H9 (cell line): ENCODE measurements at places on chromosomes 12 and 14. TPM values are rescaled to one million over a fixed set of nuclear protein-coding genes. Genes with fewer than 3 reads are reported as not detected.

- no peak overlapping the region for H3K4me3 ChIP-seq
- DNase-seq, result no peak
- no peak overlapping the region for H3K27ac ChIP-seq
- no peaks in the 10 kb centered on the region for H3K36me3 ChIP-seq
- no peaks in the 10 kb centered on the region; the same call in 1 of the 2 replicates for H3K4me1 ChIP-seq
These were observed 39.5 kb upstream of the USP44 start for GRCh38 chr12:95590775-95591174.

- H3K27ac ChIP-seq, result no peak overlapping the region
- no peaks in the 10 kb centered on the region for H3K27me3 ChIP-seq
- no peaks in the 10 kb centered on the region; the same call in 1 of the 2 replicates for H3K4me1 ChIP-seq
- no peak overlapping the region for H3K4me3 ChIP-seq
These were observed 9.2 kb downstream of the RAB21 start for GRCh38 chr12:71763677-71764379.

DNA sequence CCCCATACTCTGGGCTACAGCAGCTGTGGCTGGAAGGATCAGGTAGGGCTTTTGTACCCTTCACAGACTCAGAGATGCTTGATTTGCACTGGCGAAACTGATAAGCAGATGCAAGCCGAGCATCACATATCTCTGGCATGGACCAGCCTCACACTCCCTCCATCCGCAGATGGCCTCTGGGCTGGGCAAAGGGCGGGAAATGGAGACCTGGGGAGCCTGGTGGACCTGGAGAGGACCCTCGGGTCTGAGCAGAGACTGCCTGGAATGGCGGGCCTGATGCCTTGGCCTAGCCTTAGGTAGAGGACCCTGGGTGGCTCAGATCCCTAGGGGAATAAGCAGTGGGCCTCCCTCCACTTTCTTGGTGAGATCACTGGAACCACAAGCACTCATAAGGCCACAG, 53.2 kb downstream of the GALNT16 start:
- H3K4me3 ChIP-seq, result no peak overlapping the region
- peaks cover 5% of the 10 kb centered on the region; the same call in 1 of the 2 replicates for H3K36me3 ChIP-seq
- H3K27me3 ChIP-seq, result no peaks in the 10 kb centered on the region
- H3K4me1 ChIP-seq, result peaks cover 6% of the 10 kb centered on the region; the same call in 1 of the 2 replicates
- peak; percentile 16 for DNase-seq
- no peak overlapping the region for H3K27ac ChIP-seq

GRCh38 chr14:79588398-79588797, 622.9 kb downstream of the DIO2 start:
- no peak overlapping the region for H3K4me3 ChIP-seq
- H3K4me1 ChIP-seq, result no peaks in the 10 kb centered on the region; the same call in 1 of the 2 replicates
- H3K27ac ChIP-seq, result no peak overlapping the region
- H3K27me3 ChIP-seq, result no peaks in the 10 kb centered on the region

- peaks cover 51% of the 10 kb centered on the region for H3K36me3 ChIP-seq
- no peaks in the 10 kb centered on the region; the same call in 1 of the 2 replicates for H3K4me1 ChIP-seq
- no peak overlapping the region for H3K4me3 ChIP-seq
- no peak overlapping the region for H3K27ac ChIP-seq
These were observed 13.4 kb downstream of the DCAF4 start for GRCh38 chr14:72939630-72940029.

The ANO2 gene
- 3.8 and 4.2 TPM in 2 replicates for total RNA-seq

The IAPP gene
- total RNA-seq, result not detected in 2 replicates

The ANO4 gene
- total RNA-seq, result 5.7 and 6.1 TPM in 2 replicates
